ENCODE measurements at places on chromosomes 6 and 20. TPM values are rescaled to one million over a fixed set of nuclear protein-coding genes. Genes with fewer than 3 reads are reported as not detected.

The HLA-DRB1 gene
- 12.7 TPM for total RNA-seq

The SIRPA gene
- not detected for total RNA-seq

The CCN6 gene
- total RNA-seq, result 0.32 TPM

The PRPF6 gene
- total RNA-seq, result 60.5 TPM

The GUCA1A gene
- total RNA-seq, result not detected

The NKAIN2 gene
- not detected for total RNA-seq

The ATP9A gene
- 2.7 TPM for total RNA-seq

The TP53INP2 gene
- 2.2 TPM for total RNA-seq

The NFKBIE gene
- total RNA-seq, result 17.2 TPM

The TMEM74B gene
- 1.5 TPM for total RNA-seq

The SPAG4 gene
- total RNA-seq, result 6.9 TPM

The KIF25 gene
- total RNA-seq, result not detected

The KCNS1 gene
- 0.66 TPM for total RNA-seq

The RIPOR3 gene
- not detected for total RNA-seq

The ESR1 gene
- 0.04 TPM for total RNA-seq

The BFSP1 gene
- 0.23 TPM for total RNA-seq

The FRK gene
- 0.05 TPM for total RNA-seq

The SLC26A8 gene
- total RNA-seq, result not detected

The TRIM40 gene
- not detected for total RNA-seq

The TMEM244 gene
- total RNA-seq, result not detected

The C20orf141 gene
- not detected for total RNA-seq

The WDR27 gene
- total RNA-seq, result 36.2 TPM
